Naive thymus-derived CD8-positive, alpha-beta T cell (primary cell): ENCODE measurements at places on chromosomes 7 and 10. TPM values are rescaled to one million over a fixed set of nuclear protein-coding genes. Genes with fewer than 3 reads are reported as not detected.
A peak's percentile ranks its signal among the peaks of the same experiment; 100 is the strongest.

DNA sequence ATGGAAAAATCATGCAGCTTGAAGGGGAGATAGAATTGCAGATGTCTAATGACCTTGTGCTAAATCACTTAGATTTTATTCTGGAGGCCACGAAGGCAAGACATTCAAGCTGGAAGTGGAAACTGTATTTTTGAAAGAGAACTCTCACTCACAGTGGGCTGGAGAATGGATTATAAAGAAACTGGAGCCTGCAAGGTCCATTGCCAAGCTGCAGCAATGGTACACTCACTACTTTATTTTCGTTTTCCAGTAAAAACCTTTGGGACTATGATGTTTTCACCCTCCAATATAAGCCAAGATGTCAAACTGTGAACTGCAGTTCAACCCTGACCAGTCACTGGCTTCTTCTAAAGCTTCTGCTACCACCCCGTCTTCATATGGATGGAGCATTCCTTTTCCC is 62.0 kb downstream of the SKIDA1 start:
- DNase-seq: no peak
- H3K4me3 ChIP-seq: no peak overlapping the region
- H3K27ac ChIP-seq: no peak overlapping the region
- H3K36me3 ChIP-seq: no peaks in the 10 kb centered on the region
- no peaks in the 10 kb centered on the region for H3K4me1 ChIP-seq

- H3K4me1 ChIP-seq: no peaks in the 10 kb centered on the region
- H3K27me3 ChIP-seq: peaks cover 9% of the 10 kb centered on the region
- H3K36me3 ChIP-seq: no peaks in the 10 kb centered on the region
- DNase-seq: no peak
- H3K4me3 ChIP-seq: no peak overlapping the region
- no peak overlapping the region for H3K27ac ChIP-seq
These were observed 91.8 kb upstream of the STK17A start for GRCh38 chr7:43491123-43491522.

- H3K4me3 ChIP-seq: peak overlapping the region; percentile 92
- peaks cover 29% of the 10 kb centered on the region for H3K4me1 ChIP-seq
- H3K27ac ChIP-seq: peak overlapping the region; percentile 58
- DNase-seq: peak; percentile 19
- H3K27me3 ChIP-seq: no peaks in the 10 kb centered on the region
These were observed 675 bp upstream of the SCD start for GRCh38 chr10:100346351-100346764.

The CRPPA gene
- 1.8 TPM for total RNA-seq

The LEP gene
- total RNA-seq: not detected

GRCh38 chr10:112092519-112092918 is 91.0 kb downstream of the GPAM start:
- no peaks in the 10 kb centered on the region for H3K36me3 ChIP-seq
- DNase-seq: no peak
- H3K4me3 ChIP-seq: no peak overlapping the region
- peaks cover 12% of the 10 kb centered on the region for H3K27me3 ChIP-seq
- H3K27ac ChIP-seq: no peak overlapping the region
- H3K4me1 ChIP-seq: no peaks in the 10 kb centered on the region

The HOXA6 gene
- not detected for total RNA-seq
